Activated CD4-positive, alpha-beta T cell treated with anti-CD3 and anti-CD28 coated beads, Interleukin-2, amount 50 U/mL, for 24 hours (primary cell): ENCODE measurements at places on chromosomes 16 and 17.
A peak's percentile ranks its signal among the peaks of the same experiment; 100 is the strongest.

DNA sequence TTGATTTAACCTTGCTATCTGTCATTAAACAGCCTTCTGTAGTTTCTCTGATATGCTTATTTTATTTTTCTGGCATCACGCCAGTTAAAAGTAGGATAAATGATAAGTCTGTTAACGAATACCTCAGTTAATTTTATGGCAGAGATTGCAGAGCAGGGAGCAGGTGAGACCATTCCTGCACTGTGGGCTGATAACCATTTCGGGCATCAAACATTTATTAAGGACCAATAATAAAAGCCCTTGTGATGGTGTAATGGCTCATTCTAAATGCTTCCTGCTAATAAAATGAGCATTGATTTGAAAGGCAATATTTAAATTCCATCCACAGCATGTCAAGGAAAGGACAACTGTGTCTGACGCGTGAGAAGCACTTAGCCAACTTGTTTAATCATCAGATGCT is 94.1 kb downstream of the ASIC2 start:
- no peak for DNase-seq

- no peak for DNase-seq
These were observed 36.1 kb upstream of the ERCC4 start for GRCh38 chr16:13883881-13884280.

DNA sequence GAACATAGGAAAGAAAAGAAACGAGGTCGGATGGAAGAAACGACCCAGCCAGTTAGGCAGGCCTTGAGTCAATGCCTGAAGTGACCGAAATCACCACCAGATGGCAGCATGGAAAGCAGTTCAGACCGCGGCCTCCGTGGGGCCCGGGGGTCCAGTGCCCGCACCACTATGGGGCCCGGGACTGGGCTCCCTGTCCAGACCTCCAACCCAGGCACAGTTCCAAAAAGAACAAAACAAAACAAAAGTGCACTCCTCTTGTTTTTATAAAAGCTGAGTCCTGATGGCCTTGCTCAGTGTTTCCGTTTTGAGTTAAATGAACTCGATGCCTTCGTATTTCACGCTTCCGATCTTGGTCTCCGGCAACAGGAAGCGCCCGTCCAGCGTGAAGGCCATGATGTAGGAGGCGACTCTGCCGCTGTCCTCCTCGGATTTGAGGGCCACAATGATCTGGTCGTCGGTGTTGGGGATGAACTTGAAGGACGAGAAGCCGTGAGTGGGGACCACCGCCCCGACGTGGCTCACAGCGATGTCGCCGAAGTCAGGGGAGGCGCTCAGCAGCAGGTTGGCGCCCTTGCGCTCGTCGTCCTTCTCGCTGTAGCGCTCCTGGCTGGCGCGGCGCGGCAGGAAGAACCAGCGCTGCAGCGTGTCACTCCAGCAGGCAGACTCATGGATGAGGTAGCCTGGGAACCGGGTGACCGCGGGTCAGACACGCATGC is 13.7 kb upstream of the LGALS3BP start:
- DNase-seq, result peak; percentile 36

- peak; percentile 32 for DNase-seq
These were observed 14.5 kb downstream of the C17orf100 start for GRCh38 chr17:6666077-6666521.

DNA sequence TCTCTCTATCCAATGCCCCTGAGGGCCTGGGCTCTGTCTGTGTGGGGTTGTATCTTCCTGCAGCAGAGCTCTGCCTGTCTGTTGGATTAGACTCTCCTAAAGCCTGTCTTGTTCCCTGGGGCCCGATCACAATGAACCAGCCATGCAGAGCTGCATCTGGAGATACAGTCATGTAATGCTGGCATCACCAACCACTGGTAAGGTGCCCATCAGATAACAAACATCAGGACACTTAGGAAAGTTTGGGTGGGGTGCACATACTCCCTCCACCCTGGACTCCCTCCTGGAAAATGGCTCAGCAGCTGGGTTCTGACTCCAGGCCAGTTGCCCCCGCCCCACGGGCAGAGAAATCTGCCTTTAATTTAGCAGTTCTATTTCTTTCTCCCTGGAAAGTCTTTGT is 61.3 kb upstream of the BRD7 start:
- DNase-seq, result no peak

DNA sequence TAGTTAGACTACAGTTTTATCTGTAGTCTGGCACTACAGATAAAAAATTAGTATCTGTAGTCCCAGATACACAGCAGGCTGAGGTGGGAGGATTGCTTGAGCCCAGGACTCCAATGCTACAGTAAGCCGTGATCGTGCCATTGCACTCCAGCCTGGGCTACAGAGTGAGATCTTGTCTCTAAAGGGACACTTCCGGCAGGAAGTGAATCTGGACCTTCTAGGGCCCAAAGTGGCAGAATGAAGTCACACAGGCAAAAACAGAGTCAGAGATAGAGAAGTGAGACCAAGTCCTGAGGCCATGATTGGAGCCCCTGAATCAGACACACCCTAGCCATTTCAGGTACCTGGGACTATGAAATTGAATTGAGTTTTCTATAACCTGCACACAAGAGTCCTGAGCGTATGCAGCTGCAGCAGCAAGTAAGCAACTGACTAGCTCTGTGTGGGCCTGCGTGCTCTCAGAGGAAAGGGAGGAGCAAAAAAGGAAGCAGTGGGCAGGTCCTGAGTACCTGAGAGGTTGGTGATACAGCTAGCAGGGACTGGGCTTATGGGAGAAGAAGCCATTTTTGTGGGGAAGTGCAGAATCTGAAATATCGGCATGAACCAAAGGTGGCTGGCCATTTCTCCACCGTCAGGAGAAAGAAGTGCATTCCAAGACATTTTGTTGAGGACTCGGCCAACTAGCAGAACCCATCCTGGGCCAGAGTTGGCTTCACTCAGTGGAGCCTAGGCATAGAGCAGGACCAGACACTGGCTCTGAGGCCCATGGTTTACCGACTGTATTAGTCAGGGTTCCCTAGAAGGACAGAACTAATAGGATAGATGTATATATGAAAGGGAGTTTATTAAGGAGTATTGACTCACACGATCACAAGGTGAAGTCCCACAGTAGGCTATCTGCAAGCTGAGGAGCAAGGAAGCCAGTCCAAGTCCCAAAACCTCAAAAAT is 27.2 kb upstream of the BRD7 start:
- peak; percentile 2 for DNase-seq

DNA sequence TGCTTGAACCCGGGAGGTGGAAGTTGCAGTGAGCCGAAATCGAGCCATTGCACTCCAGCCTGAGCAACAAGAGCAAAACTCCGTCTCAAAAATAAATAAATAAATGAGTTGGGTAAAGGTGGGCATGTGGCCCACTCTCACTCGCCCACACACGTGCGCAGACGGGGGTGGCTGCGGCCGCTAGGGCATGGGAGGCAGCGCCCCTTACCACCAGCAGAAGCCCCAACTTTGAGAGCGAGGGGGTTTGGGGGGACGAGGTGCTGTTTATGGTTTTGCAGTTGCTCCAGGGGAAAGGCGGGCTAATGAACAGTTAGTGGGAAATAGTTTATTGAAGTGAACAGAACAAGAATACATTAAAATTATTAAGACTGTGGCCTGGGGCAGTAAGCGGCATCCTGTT is 14.9 kb upstream of the RBFOX3 start:
- no peak for DNase-seq

GRCh38 chr16:19239511-19240155 is 45.9 kb upstream of the CLEC19A start:
- DNase-seq, result no peak

GRCh38 chr16:81415751-81416150 is 28.9 kb upstream of the CMIP start:
- no peak for DNase-seq

- DNase-seq, result peak; percentile 17
These were observed 32.2 kb downstream of the FAM222B start for GRCh38 chr17:28810437-28810836.
